Small intestine (tissue), 16 donors: ENCODE measurements at places on chromosomes 6 and 20. TPM values are rescaled to one million over a fixed set of nuclear protein-coding genes. Genes with fewer than 3 reads are reported as not detected.
A peak's percentile ranks its signal among the peaks of the same experiment; 100 is the strongest.

GRCh38 chr20:54981175-54981574 is 505.8 kb downstream of the DOK5 start:
- no peak for DNase-seq
- H3K27ac ChIP-seq, result no peak overlapping the region
- no peaks in the 10 kb centered on the region for H3K36me3 ChIP-seq
- no peak overlapping the region for H3K4me3 ChIP-seq
- H3K4me1 ChIP-seq, result no peaks in the 10 kb centered on the region

- no peak overlapping the region for H3K27ac ChIP-seq
- H3K4me1 ChIP-seq, result peaks cover 2% of the 10 kb centered on the region
- no peak overlapping the region for H3K4me3 ChIP-seq
These were observed 58.2 kb downstream of the PLCB1 start for GRCh38 chr20:8190043-8190880.

GRCh38 chr20:17866234-17867001 is 102.2 kb downstream of the SNX5 start:
- no peak overlapping the region for H3K4me3 ChIP-seq
- H3K27me3 ChIP-seq, result no peaks in the 10 kb centered on the region
- peaks cover 11% of the 10 kb centered on the region for H3K4me1 ChIP-seq
- H3K36me3 ChIP-seq, result no peaks in the 10 kb centered on the region

DNA sequence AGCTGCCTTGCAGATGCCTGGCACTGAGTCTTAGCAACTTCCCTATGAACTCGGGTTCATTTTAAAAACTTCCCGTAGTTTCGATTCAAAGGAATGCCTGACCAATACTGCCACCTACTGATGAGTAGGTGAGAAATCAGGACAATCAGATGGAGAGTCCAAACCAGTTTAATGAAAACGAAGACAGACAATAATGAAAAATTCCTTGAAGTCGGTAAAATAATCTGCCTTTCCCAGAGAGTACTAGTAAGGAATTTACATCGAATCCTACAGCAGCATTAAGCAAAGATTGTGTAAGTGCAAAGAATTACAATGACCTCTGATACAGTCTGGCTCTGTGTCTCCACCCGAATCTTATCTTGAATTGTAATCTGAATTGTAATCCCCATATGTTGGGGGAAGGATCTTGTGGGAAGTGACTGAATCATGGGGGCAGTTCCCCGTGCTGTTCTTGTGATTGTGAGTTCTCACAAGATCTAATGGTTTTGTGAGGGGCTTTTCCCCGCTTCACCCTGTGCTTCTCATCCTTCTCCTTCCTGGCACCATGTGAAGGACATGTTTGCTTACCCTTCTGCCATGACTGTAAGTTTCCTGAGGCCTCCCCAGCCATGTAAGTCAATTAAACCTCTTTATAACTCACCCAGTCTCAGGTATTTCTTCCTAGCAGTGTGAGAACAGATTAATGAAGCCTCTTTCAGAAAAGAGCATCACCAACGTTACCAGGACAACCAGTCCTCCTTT is 134.4 kb downstream of the ARHGAP18 start:
- peak; percentile 59 for DNase-seq
- no peaks in the 10 kb centered on the region for H3K27me3 ChIP-seq
- peaks cover 4% of the 10 kb centered on the region for H3K36me3 ChIP-seq
- H3K4me1 ChIP-seq, result no peaks in the 10 kb centered on the region
- H3K27ac ChIP-seq, result no peak overlapping the region

DNA sequence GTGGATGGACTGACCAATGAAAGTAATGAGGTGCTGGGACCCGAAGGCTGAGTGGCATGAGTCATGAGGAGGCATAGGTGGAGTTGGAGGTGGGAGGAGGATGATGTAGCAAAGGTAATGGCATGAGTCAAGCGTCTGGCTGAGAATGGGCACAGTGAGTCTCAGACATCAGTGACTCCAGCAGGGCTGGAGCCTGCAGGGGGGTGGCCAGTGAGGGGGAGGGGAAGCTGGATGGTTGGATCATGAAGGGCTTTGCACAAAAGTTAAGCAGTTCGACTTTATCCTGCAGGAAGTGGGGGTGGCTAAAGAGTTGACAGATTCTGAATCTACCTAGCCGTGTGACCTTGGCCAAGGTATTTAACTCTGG is 99.0 kb upstream of the IYD start:
- no peak overlapping the region for H3K27ac ChIP-seq
- no peaks in the 10 kb centered on the region for H3K36me3 ChIP-seq
- H3K4me3 ChIP-seq, result no peak overlapping the region

DNA sequence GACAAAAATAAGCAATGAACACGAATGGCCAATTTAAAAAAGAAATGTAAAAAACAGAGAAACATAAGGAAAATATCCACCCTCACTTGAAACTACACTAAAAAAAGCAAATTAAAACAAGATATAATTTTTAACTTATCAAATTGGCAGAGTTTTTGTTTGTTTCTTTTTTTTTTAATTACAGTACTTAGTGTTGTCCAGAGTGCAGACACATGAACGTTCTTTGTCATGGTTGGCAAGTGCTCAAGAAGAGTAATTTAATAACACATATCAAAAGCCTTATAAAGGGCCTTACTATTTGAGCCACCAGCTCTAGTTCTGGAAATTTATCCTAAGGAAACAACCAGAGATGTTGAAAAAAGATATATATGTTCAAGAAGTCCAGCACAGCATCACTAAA is 142.3 kb downstream of the ATXN1 start:
- H3K27ac ChIP-seq, result no peak overlapping the region
- no peak for DNase-seq
- no peaks in the 10 kb centered on the region for H3K4me1 ChIP-seq
- no peak overlapping the region for H3K4me3 ChIP-seq
- H3K27me3 ChIP-seq, result no peaks in the 10 kb centered on the region

DNA sequence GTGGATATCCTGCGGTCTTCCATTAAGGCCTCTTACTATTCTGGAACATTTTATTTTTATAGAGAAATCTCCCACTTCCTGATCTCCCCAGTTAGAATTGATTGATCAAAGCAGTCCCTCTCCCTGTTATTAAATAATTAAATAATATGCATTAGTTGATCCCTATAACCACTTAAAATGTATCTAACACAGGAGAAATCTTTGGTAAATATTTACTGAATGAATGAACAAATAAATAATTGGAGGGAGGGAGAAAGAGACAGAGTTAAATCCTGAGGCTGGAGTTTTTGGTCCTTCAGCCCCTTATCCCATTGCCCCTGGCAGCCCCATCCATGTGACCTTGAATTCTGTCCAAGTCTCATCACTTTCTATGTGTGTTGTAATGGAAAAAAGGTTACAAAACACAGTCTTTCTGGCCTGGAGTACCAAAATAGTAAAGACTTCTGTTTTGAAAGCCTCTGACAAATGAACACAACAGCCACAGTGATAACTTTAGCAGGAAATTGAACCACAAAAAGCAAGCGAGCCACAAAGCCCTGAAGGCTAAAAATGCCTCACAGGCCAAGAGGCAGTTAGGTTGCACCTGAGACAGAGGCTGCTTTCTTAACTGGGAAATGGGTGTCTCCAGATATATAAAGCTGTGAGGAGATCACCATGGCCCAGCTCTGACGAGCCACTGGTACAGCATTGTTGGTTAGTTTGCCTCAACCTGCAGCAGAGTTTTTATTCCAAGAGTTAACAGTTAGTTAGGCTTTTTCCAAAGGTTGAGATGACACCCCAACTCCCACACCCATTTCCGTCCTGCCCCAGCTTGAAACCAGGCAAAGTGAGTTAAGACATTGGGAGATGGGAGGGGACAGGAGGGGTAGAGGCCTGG is 11.3 kb downstream of the NT5E start:
- no peaks in the 10 kb centered on the region for H3K36me3 ChIP-seq
- no peaks in the 10 kb centered on the region for H3K27me3 ChIP-seq
- H3K4me1 ChIP-seq, result peaks cover 2% of the 10 kb centered on the region
- DNase-seq, result peak; percentile 35

DNA sequence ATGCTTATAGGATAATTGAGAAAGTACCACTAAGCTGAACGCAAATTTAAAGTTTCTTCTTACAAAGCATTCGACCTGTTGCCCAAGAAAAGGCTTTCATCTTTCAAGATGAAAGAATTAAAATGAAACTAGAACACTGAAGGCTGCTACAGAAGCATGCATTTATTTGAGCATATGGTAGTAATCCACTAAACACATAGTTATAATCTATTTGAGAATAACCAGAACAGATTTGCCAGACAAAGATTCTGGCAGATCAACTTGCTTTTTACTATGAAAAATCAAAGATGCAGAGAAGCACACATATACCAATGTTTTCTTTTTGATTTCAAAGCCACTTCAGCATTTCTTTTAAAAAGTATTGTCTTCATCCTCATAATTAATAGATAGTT is 412.2 kb downstream of the UTRN start:
- no peak for DNase-seq
- no peak overlapping the region for H3K4me3 ChIP-seq
- no peaks in the 10 kb centered on the region for H3K27me3 ChIP-seq
- peaks cover 2% of the 10 kb centered on the region for H3K36me3 ChIP-seq

GRCh38 chr6:107673076-107673494 is 151.0 kb downstream of the SCML4 start:
- peaks cover 6% of the 10 kb centered on the region for H3K4me1 ChIP-seq
- no peak overlapping the region for H3K4me3 ChIP-seq
- no peaks in the 10 kb centered on the region for H3K36me3 ChIP-seq

DNA sequence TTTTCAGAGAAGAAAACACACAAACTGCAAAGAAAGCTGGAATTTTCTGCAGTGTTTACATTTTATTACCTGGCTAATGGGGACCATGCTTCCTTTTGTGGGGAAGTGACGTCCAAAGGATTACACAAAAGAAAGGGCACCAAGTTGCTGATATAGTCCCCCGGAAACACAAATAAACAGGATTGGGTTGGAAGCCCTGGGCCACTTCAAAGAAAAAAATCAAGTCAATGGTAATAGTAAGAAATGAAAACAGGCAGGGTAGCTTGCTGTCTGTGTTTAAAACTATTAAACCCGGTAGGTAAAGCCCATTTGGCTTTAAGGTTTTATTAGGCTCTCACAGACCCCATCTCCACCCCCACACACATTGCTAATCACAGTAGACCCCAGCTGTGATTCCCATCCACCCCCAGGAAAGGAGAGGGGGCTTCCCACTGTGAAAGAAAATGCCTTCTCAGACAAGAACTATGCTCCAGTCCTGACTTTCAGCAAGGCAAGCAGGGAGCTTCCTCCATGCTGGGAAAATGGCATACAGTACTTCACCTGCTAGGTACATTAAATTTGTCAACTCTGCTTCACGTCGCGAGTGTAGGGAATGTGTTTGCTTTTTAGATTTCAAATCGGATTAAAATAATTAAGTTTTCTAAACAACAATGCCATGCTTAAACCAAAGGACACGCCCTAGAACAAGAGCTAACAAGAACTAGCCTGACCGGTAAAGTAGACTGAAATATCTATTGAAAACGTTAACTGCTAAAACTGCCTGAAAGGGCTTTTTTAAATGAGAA is 1.1 kb downstream of the PERP start:
- H3K27ac ChIP-seq, result peak overlapping the region; percentile 88
- peaks cover 1% of the 10 kb centered on the region for H3K4me1 ChIP-seq
- H3K36me3 ChIP-seq, result peaks cover 2% of the 10 kb centered on the region
- H3K27me3 ChIP-seq, result no peaks in the 10 kb centered on the region
- peak; percentile 79 for DNase-seq
- H3K4me3 ChIP-seq, result peak overlapping the region; percentile 94

GRCh38 chr6:30686009-30686907 is at the start of gene PPP1R18:
Gene PPP1R18 (minus strand): TSS chr6:30686645. CDS start chr6:30686018, 627 bp downstream.
- H3K36me3 ChIP-seq, result peaks cover 16% of the 10 kb centered on the region
- no peaks in the 10 kb centered on the region for H3K27me3 ChIP-seq
- H3K4me1 ChIP-seq, result no peaks in the 10 kb centered on the region
- peak; percentile 75 for DNase-seq
- peak within 1 kb of the TSS; percentile 61 for H3K4me3 ChIP-seq

DNA sequence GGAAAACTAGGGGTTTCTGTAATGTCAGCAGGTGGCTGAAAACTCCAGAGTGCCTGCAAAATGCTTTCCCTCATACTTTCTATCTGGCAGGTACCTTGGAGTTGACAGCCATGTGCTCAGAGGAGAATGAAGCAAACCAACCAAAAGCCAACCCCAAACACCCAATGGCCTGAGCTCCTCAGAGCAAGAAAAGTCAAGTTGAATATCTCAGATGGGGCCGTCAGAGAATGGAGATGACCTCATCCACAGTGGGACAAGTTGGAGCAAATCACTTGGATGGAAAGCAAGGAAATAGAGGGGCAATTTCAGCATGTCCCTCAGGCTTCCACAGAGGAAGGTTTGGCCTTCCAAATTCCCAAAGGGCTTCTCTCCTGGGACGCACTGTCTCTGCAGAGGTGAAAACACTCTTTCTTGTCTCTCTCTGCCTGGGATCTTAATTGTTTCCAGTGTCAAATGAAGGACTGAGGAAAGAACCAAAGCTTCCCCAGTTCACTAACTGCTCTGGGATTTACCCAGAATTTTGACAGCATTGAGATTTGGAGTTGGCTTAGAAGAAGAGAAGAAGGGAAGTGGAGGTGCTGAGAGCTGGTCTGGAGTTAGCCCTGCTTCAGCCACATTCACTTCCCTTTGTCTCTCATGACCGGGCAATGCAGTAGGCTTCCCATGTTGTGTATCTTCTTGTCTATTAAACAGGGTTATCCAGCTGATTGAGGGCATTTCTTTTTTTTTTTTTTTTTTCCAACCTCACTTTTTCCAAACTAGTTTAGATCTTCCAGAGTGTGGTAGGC is 42.2 kb downstream of the PRND start:
- no peak for DNase-seq
- no peaks in the 10 kb centered on the region for H3K27me3 ChIP-seq
- no peak overlapping the region for H3K4me3 ChIP-seq
- no peak overlapping the region for H3K27ac ChIP-seq

DNA sequence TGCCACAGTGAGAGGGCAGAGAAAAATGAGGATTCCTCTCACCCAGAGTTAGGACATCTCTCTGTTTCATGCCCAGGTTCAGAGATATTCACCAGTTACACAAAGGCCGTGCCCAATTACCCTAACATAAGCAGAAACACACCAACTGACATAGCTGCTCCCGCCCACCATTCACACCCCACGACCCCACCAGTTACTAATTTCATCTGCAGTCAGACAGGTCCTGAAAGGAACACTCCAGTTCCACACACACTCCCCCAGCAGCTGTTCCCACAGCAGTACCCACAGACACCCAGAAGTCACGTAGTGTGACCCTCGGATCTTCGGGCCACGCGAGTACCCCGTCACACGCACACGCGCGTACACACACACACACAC is 532 bp downstream of the TMEM74B start:
- peaks cover 8% of the 10 kb centered on the region for H3K27me3 ChIP-seq
- H3K4me3 ChIP-seq, result peak overlapping the region; percentile 53
- no peak for DNase-seq
- H3K4me1 ChIP-seq, result peaks cover 3% of the 10 kb centered on the region

- H3K4me1 ChIP-seq, result no peaks in the 10 kb centered on the region
- H3K27ac ChIP-seq, result no peak overlapping the region
- H3K4me3 ChIP-seq, result no peak overlapping the region
- H3K27me3 ChIP-seq, result no peaks in the 10 kb centered on the region
- H3K36me3 ChIP-seq, result no peaks in the 10 kb centered on the region
These were observed 228.8 kb downstream of the EPM2A start for GRCh38 chr6:145506565-145506964.

GRCh38 chr20:653110-653589 is at the start of gene SRXN1:
Gene SRXN1 (minus strand): TSS chr20:653200. CDS start chr20:653185, 15 bp downstream.
- peak within 1 kb of the TSS; percentile 72 for H3K4me3 ChIP-seq
- H3K36me3 ChIP-seq, result peaks cover 6% of the 10 kb centered on the region
- DNase-seq, result peak; percentile 94

- H3K4me3 ChIP-seq, result no peak overlapping the region
- H3K36me3 ChIP-seq, result no peaks in the 10 kb centered on the region
- H3K4me1 ChIP-seq, result no peaks in the 10 kb centered on the region
- H3K27me3 ChIP-seq, result no peaks in the 10 kb centered on the region
These were observed 374.1 kb upstream of the SULF2 start for GRCh38 chr20:48159145-48160008.

COL9A1 gene
- polyA plus RNA-seq, result not detected

DSP gene
- 164 TPM for polyA plus RNA-seq

HLA-G gene
- 0.21 TPM for polyA plus RNA-seq

GCNT2 gene
- 39.3 TPM for polyA plus RNA-seq

TDRD6 gene
- polyA plus RNA-seq, result not detected

VSX1 gene
- 0.04 TPM for polyA plus RNA-seq
